ENCODE measurements at places on chromosomes 1 and 21. TPM values are rescaled to one million over a fixed set of nuclear protein-coding genes. Genes with fewer than 3 reads are reported as not detected.

Gene CFAP298
- total RNA-seq: 49.4 TPM

Gene SPATC1L
- 5.0 TPM for total RNA-seq

Gene KIF17
- total RNA-seq: not detected

Gene MRPS6
- 134 TPM for total RNA-seq

Gene IL6R
- 3.8 TPM for total RNA-seq

Gene BARHL2
- total RNA-seq: not detected

Gene LYPD8
- not detected for total RNA-seq

Gene TFF3
- not detected for total RNA-seq

- H3K36me3 ChIP-seq: no peaks in the 10 kb centered on the region
- no peak overlapping the region for H3K27ac ChIP-seq
- DNase-seq: no peak
- no peaks in the 10 kb centered on the region for H3K4me1 ChIP-seq
- no peak overlapping the region for H3K4me3 ChIP-seq
These were observed 178.8 kb downstream of the NR5A2 start for GRCh38 chr1:200206340-200206739.

DNA sequence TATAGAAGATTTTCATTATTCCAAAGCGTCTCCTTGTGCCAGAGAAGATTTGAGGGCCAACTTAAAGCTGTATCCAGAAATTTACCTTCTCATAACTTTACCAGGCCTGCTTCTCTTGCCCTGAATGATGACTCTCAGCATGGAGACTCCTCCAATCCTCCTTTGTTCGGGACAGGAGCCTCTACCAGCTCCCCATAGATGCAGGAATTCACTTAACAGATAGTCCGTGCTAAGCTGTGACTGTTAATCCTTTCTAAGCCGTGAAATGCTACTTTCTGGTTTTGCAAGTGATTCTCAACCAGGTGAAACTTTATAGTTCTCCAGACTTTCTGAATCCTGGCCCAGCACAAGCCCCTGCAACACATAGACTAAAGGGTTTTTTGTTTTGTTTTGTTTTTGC, 31.8 kb upstream of the KCND3 start:
- H3K4me3 ChIP-seq: no peak overlapping the region
- H3K27me3 ChIP-seq: no peaks in the 10 kb centered on the region
- no peaks in the 10 kb centered on the region for H3K36me3 ChIP-seq
- no peaks in the 10 kb centered on the region for H3K4me1 ChIP-seq

DNA sequence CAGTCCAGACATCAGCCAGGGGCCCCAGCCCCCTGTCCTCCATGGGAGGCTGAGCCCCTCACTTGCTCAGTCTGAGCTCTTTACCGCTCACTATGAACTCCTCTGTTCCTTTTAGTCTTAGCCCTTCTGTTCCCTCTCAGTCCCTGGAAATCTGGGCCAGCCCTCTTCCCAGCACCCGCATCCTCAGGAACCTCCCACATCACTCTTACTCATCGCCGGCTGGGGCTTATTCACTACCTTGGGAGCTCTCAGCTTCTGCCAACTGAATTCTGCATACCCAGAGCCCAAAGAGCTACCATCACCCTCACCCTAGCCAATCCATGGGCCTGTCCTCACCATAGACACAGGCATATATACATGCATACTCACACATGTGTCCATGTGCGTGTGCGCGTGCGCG, 11.5 kb downstream of the KNCN start:
- H3K4me1 ChIP-seq: no peaks in the 10 kb centered on the region
- no peak for DNase-seq
- peaks cover 9% of the 10 kb centered on the region for H3K27me3 ChIP-seq
- no peak overlapping the region for H3K27ac ChIP-seq

DNA sequence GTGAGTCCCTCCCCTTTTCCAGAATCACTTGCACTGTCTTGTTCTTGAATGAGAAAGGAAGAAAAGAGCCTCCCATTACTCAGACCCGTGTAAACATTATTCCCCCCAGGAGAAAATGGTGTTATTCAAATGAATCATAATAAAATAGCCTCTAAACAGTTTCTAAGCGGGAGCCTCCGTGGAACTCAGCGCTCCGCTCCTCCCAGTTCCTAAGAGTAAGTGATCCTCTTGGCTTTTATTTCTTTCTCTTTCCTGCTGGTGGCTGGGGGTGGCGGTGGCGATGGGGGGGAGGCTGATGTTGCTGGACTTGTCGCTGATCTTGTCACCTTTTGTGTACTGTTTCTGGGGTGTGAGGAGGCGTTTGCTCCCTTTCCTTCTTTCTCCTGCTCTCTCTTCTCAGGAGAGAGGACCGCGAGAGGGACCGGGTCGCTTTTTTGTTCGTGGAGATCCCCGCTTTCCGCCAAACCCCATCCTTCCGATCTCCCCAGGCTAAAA, 781 bp downstream of the PROX1 start:
- H3K4me1 ChIP-seq: peaks cover 14% of the 10 kb centered on the region
- H3K36me3 ChIP-seq: no peaks in the 10 kb centered on the region
- H3K4me3 ChIP-seq: peak overlapping the region; percentile 52
- DNase-seq: no peak
- H3K27ac ChIP-seq: no peak overlapping the region
- H3K27me3 ChIP-seq: peaks cover 51% of the 10 kb centered on the region

GRCh38 chr21:38742580-38743260, 63.0 kb upstream of the ETS2 start:
- peaks cover 11% of the 10 kb centered on the region for H3K4me1 ChIP-seq
- H3K27ac ChIP-seq: no peak overlapping the region
- no peak for DNase-seq
- no peaks in the 10 kb centered on the region for H3K36me3 ChIP-seq
- H3K27me3 ChIP-seq: no peaks in the 10 kb centered on the region
- H3K4me3 ChIP-seq: no peak overlapping the region

DNA sequence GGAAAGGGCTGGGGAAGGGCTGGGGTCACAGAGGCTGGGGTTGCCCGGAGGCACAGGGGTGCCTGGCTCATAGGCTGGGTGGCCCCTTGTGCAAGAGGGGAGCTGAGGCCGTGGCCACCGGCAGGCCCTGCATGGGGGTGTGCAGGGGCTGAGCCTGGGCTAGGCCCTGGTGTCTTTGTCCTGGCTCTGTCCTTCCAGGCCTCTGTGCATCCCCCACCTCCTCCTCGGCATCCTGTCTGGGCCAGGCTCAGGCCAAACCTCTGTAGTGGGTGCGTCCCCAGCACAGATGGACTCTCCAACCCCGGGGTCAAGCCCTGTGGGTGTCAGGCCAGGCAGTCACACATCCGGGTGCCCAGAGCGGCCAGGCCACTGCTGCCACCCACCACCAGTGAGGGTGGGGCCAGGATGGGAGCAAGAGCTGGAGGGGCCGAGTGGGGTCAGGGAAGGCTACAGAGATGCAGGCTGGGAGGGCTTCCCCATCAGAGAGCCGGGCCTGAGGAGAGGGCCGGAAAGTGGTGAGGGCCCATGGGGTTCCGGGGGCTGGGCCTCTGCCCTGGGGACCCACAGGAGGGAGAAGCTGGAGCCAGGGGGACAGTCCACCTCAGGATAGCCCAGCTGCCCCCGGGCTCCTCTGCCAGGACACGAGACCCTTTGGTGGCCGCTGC, 19.4 kb downstream of the PANK4 start:
- no peak overlapping the region for H3K4me3 ChIP-seq
- H3K4me1 ChIP-seq: no peaks in the 10 kb centered on the region
- H3K36me3 ChIP-seq: peaks cover 17% of the 10 kb centered on the region
- no peaks in the 10 kb centered on the region for H3K27me3 ChIP-seq

DNA sequence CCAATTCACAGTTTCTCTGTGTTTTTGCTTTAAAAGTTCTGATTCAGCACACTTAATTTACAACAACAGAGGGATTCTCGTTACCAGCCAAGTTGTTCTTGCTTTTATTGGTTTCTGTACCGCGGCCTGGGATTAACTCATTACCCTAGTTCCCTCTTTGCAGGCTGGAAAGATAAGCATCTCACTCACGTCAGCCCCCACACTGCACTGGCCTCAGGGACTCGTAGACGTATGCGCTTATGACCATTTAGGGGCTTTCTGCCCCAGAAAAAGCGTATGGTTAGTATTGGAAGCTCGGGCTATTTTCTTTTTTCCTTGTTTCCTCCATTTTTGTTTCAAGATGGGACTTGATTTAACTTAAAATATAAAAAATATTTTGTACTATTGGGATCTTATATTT, 76.0 kb downstream of the POFUT2 start:
- no peak overlapping the region for H3K4me3 ChIP-seq
- H3K4me1 ChIP-seq: no peaks in the 10 kb centered on the region
- no peaks in the 10 kb centered on the region for H3K27me3 ChIP-seq
- no peak overlapping the region for H3K27ac ChIP-seq
- no peak for DNase-seq
- no peaks in the 10 kb centered on the region for H3K36me3 ChIP-seq

DNA sequence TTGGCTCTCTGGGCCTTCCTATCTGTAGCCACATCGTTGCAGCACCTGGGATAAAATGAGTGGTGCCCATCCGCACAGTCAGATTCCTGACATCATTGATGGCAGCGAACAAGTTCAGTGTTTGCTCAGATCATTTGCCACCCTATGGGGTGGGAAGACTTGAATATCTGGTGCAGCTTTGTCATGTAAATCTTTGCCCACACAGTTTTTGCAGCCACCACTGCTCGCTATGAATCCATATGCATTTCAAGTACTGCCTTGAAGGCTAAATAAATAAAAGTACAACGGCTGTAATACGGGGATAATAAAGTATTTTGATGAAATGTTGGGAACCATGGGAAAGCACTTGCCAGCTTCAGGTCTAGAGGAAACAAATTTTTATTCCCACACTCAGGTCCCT, 56.3 kb upstream of the COA6 start:
- no peaks in the 10 kb centered on the region for H3K27me3 ChIP-seq
- no peak overlapping the region for H3K27ac ChIP-seq
- peaks cover 37% of the 10 kb centered on the region for H3K4me1 ChIP-seq
- no peak overlapping the region for H3K4me3 ChIP-seq
- H3K36me3 ChIP-seq: no peaks in the 10 kb centered on the region

GRCh38 chr1:47993881-47994625, 3.1 kb downstream of the TRABD2B start:
- H3K27ac ChIP-seq: no peak overlapping the region
- no peaks in the 10 kb centered on the region for H3K4me1 ChIP-seq
- no peaks in the 10 kb centered on the region for H3K36me3 ChIP-seq
- peaks cover 17% of the 10 kb centered on the region for H3K27me3 ChIP-seq
- no peak for DNase-seq

DNA sequence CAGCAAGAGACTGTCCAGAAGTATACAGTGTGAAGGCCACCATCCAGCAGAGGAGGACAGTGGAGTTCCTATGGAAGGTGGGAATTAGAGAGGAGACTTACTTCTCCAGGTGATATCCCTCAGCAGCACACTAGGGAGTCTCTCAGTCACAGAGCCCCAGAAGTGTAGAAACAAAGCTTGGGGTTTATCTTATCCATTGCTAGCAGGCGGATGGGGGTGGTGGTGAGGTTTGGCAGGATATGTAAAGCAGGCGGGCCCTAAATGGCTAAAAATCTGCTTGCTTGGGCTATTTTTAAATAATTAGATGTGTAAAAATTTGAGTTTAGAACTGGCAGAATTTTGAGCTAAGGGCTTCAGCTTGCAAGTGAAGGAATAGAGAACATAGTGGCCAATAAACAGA, 50.1 kb upstream of the RGS18 start:
- no peaks in the 10 kb centered on the region for H3K36me3 ChIP-seq
- H3K27ac ChIP-seq: peak overlapping the region; percentile 6
- H3K4me1 ChIP-seq: no peaks in the 10 kb centered on the region
- DNase-seq: no peak

- no peak overlapping the region for H3K4me3 ChIP-seq
- no peak overlapping the region for H3K27ac ChIP-seq
- no peaks in the 10 kb centered on the region for H3K27me3 ChIP-seq
- no peaks in the 10 kb centered on the region for H3K36me3 ChIP-seq
- no peaks in the 10 kb centered on the region for H3K4me1 ChIP-seq
These were observed 76.8 kb upstream of the TRABD2B start for GRCh38 chr1:48073798-48074530.

- H3K27me3 ChIP-seq: peaks cover 4% of the 10 kb centered on the region
- no peak overlapping the region for H3K27ac ChIP-seq
- H3K4me3 ChIP-seq: no peak overlapping the region
- H3K36me3 ChIP-seq: no peaks in the 10 kb centered on the region
- no peak for DNase-seq
These were observed 72.6 kb downstream of the LGR6 start for GRCh38 chr1:202266061-202266765.

GRCh38 chr1:48610628-48611542, 138.9 kb upstream of the SPATA6 start:
- no peak overlapping the region for H3K4me3 ChIP-seq
- H3K4me1 ChIP-seq: no peaks in the 10 kb centered on the region
- DNase-seq: no peak
- H3K27me3 ChIP-seq: peaks cover 3% of the 10 kb centered on the region
- H3K36me3 ChIP-seq: no peaks in the 10 kb centered on the region
- H3K27ac ChIP-seq: no peak overlapping the region

DNA sequence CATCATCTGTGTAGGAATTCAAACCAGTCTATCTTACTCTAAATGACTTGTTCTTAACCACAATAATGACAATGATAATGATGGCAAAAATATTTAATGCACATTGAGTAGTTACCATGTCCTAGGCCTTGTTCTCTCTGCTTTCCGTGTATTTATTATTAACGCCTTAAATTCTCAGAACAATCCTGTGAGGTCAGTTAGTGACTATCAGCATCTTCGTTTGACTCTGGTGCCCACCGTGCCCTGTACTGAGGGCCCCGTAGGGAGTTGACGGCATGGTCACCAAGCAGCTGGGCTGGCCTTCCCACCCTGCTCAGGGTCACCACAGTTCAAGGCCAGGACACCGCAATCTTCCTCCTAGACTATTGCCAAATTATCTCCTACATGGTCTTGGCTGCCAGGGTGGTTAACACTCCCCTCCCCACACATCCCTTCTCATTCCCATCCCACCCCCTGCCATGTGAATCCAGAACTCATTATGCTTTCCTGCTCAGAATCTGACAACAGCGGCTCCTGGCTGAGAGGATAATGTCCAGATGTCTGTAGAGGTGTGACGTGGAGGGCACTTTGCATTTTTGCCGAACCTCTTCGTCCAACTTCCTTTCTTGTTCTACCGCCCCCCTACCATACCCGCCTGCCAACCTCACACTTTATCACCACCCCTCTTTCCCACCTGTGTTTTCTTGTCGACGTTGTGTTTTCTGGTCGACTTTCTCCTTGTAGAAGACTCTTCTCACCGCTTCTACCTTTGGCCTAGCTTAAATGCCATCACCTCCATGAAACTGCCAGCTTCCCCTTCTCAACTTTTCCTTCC, 33.4 kb downstream of the IGFN1 start:
- H3K27me3 ChIP-seq: peaks cover 4% of the 10 kb centered on the region
- no peak overlapping the region for H3K27ac ChIP-seq
- no peaks in the 10 kb centered on the region for H3K36me3 ChIP-seq

GRCh38 chr21:44866780-44867179, 6.7 kb downstream of the PTTG1IP start:
- no peak overlapping the region for H3K27ac ChIP-seq
- no peak for DNase-seq
- no peak overlapping the region for H3K4me3 ChIP-seq

GRCh38 chr1:36639461-36639860, 156.7 kb upstream of the CSF3R start:
- no peak overlapping the region for H3K4me3 ChIP-seq
- H3K36me3 ChIP-seq: no peaks in the 10 kb centered on the region
- H3K27ac ChIP-seq: no peak overlapping the region
- DNase-seq: no peak
- peaks cover 3% of the 10 kb centered on the region for H3K27me3 ChIP-seq
- H3K4me1 ChIP-seq: no peaks in the 10 kb centered on the region

- DNase-seq: no peak
- H3K36me3 ChIP-seq: peaks cover 11% of the 10 kb centered on the region
- no peak overlapping the region for H3K27ac ChIP-seq
- no peaks in the 10 kb centered on the region for H3K4me1 ChIP-seq
These were observed 49.2 kb upstream of the TEKT2 start for GRCh38 chr1:36034692-36035091.

- no peaks in the 10 kb centered on the region for H3K27me3 ChIP-seq
- DNase-seq: no peak
- H3K27ac ChIP-seq: no peak overlapping the region
- no peaks in the 10 kb centered on the region for H3K36me3 ChIP-seq
- no peaks in the 10 kb centered on the region for H3K4me1 ChIP-seq
- no peak overlapping the region for H3K4me3 ChIP-seq
These were observed 454.3 kb downstream of the MATN1 start for GRCh38 chr1:30268923-30269666.
